Vagina (tissue), 2 donors: ENCODE measurements at places on chromosomes 7 and 10. TPM values are rescaled to one million over a fixed set of nuclear protein-coding genes. Genes with fewer than 3 reads are reported as not detected.

LRMDA gene
- total RNA-seq, result 22.6 TPM

CXCL12 gene
- 112 TPM for total RNA-seq

RBP3 gene
- not detected for total RNA-seq

CRPPA gene
- 1.2 TPM for total RNA-seq

PIK3CG gene
- total RNA-seq, result 4.4 TPM

STAG3 gene
- not detected for total RNA-seq

- DNase-seq, result no peak
- H3K4me3 ChIP-seq, result no peak overlapping the region
- H3K36me3 ChIP-seq, result no peaks in the 10 kb centered on the region
These were observed 207.3 kb downstream of the NXPH1 start for GRCh38 chr7:8640671-8641070.

DNA sequence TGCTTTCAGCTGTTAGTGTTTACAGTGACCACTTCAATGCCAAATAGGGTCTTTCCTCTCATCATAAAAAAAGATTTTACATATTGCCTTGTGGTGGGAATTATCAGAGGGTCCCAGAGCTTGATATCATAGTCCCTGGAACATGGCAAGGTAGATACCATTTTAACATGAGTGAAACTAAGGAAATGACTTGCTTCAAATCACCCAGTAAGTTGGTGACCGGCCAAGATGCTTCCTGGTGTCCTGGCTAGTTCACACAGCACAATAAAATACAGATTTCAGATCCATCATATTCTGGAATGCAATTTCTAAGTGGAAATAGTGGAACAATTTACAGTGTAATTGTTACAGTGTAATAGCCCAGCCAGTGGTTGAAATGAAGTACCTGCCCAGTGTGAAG lies 36.6 kb downstream of the CNNM1 start:
- no peaks in the 10 kb centered on the region for H3K4me1 ChIP-seq
- no peak overlapping the region for H3K27ac ChIP-seq
- H3K4me3 ChIP-seq, result no peak overlapping the region

- H3K4me1 ChIP-seq, result peaks cover 68% of the 10 kb centered on the region
- peak overlapping the region; percentile 95 for H3K27ac ChIP-seq
- peak overlapping the region; percentile 100 for H3K4me3 ChIP-seq
- H3K27me3 ChIP-seq, result no peaks in the 10 kb centered on the region
- H3K36me3 ChIP-seq, result peaks cover 16% of the 10 kb centered on the region
These were observed 2.1 kb downstream of the GIGYF1 start for GRCh38 chr7:100691676-100692577.

GRCh38 chr10:44010873-44011602 lies 362.4 kb upstream of the ZNF32 start:
- no peak overlapping the region for H3K4me3 ChIP-seq
- no peaks in the 10 kb centered on the region for H3K36me3 ChIP-seq
- no peak overlapping the region for H3K27ac ChIP-seq
- no peak for DNase-seq
